Central memory CD4-positive, alpha-beta T cell (primary cell): ENCODE measurements at places on chromosomes 1 and 21.

GRCh38 chr1:39269349-39269748, 64.9 kb downstream of the MACF1 start:
- DNase-seq: no peak

DNA sequence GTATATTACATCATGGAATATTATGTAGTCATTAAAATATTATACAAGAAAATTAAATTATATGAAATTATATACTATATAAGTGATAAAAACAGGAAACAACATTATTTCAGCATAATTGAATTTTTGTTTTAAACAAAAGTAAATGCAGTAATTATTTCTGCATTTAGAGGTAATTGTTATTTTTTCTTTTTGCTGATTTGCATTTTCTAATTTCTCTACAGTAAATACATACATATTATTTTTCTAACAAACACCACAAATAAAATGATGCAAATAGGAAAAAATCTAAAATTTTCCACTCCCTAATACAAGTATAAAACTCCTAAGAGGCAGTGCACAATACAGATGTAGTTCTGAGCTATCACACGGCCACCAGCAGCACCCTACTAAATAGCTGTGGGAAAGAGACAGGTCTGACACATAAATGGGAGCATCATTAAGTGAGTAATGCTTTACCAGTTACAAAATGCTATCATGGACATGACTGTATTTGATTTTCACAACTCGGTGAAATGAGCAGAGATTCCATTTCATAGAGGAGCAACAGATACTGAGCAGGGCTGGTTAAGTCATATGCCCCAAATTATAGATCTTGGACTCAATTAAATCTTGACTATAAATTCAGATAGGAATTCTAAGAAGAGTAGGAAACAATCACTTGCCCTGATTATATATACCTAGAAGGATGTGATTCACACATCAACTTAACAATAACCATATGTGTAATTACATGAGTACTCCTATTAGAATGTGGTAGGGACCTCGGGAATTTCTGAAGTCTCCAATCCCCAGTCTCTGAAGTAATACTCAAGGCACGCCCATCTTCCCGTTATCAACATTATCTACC, 49.0 kb downstream of the NRIP1 start:
- no peak for DNase-seq

GRCh38 chr1:8671306-8671917, 146.0 kb downstream of the RERE start:
- DNase-seq: peak; percentile 15

GRCh38 chr1:2239013-2239370, 10.9 kb downstream of the SKI start:
- DNase-seq: no peak

GRCh38 chr1:158961178-158961577, 29.8 kb downstream of the PYHIN1 start:
- DNase-seq: no peak
